ENCODE measurements at places on chromosomes 6 and 20.

DNA sequence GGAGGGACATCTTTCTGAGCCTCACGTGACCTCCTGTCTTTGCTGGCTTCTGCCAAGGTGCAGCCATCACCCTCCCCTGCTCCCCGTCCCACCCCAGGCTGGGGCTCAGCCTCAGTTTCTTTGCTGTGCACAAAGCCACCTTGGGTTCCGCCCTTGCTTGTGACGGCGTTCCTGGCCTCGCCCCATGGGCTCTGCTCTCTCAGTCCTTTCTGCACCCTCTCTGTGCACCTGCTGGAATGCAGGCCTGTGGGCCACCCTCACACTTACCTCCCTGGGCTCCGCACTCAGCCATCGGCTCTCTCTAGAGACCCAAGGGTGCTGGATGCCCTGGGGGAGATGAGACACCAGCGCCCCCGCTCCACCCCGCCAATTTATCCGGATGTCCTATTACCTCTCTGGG lies 28.3 kb downstream of the BANF2 start:
- no peak for DNase-seq

DNA sequence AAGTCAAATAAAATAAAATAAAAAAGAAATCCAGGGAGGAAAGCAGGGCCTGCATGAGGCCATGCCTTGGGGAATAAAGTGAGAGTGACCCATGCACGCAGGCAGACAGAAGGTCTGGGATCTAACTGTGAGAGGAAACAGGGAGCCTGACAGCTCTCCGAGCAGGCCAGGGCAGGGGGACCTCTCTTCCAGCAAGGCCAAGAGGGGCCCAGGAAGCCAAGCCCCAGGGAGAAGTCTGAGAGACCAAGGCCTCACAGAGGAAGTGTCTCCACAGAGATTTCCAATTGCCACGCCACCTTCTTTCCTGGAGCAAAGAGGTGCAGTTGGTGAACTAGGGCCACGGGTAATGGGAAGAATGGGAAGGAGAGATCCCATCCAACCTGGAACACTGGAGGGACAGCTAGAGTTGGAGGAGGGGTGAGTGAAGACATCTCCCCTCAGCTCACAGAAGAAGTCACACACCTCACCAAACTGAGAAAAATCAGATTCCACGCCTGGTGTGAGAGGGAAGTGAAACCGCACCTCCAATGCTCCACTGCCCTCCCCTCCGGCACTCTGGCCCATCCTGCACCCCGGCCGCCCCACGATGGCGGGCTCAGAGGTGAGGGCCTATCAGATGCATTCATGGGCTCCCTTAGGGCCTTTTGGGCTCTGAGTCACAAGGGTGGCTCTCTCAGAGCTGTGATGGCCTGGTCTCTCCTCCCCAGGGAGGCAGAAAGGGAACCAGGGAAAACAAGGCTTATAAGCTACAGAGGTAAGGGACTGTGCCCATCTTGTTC lies 25.1 kb upstream of the TAF8 start:
- DNase-seq = no peak

GRCh38 chr6:48389146-48390043 lies 278.4 kb upstream of the PTCHD4 start:
- no peak for DNase-seq

DNA sequence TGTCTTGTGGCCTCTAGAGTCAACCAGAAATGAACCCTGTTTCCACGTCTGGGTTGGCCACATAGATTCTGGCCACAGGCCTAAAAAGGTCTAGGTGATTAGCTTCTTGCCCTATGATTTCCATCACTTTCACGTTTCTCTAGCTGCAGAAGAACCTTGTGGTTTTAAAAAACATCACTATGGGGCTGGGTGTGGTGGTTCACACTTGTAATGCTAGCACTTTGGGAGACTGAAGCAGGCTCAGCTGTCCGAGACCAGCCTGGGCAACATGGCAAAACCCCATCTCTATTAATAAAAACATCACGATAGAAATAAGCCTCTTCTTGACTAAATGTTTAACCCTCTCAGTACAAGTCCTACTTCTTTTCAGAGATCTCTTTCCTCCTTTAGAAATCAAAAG lies 27.6 kb downstream of the POLR1C start:
- DNase-seq = no peak

GRCh38 chr6:7786214-7786661 lies 60.3 kb downstream of the BMP6 start:
- no peak for DNase-seq

GRCh38 chr6:112204350-112204706 lies 50.0 kb downstream of the LAMA4 start:
- no peak for DNase-seq

- no peak for DNase-seq
Measured at GRCh38 chr6:4973982-4974745, 29.7 kb downstream of the RPP40 start.

GRCh38 chr6:93048381-93048780 lies 371.0 kb downstream of the EPHA7 start:
- no peak for DNase-seq

GRCh38 chr6:8930009-8930408 lies 494.7 kb upstream of the SLC35B3 start:
- no peak for DNase-seq

- DNase-seq = no peak
Measured at GRCh38 chr6:71127374-71127773, 161.2 kb upstream of the OGFRL1 start.

GRCh38 chr6:3571250-3571681 lies 114.4 kb upstream of the SLC22A23 start:
- no peak for DNase-seq

Measured in 8988T (cell line).